ENCODE measurements at places on chromosomes 4 and X.

GRCh38 chr4:13543839-13544605 is at the start of gene NKX3-2:
NKX3-2 (minus strand) TSS chr4:13544508; CDS start chr4:13544414, 94 bp downstream.
- no peak for DNase-seq

DNA sequence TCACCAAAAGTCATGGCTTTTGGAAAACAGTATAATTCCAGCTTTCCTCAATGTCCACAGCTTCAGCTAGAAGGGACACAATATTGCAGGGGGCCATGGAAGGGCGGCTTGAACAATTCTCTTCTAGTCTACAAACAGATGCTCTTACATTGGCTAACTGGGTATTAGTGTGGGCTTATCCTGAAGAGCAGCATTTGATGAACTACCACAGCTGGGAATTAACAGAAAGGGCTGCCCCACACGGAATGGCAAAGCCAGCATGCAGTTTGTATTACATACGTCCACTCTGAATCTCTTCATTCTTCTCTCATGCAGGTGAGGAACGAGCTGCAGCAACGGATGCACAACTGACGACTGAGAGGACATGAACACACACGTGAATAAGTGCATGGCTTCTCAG is 13.0 kb upstream of the PDCL2 start:
- no peak for DNase-seq

- DNase-seq: no peak
Observed at GRCh38 chr4:41475402-41475801, 62.6 kb upstream of the LIMCH1 start.

DNA sequence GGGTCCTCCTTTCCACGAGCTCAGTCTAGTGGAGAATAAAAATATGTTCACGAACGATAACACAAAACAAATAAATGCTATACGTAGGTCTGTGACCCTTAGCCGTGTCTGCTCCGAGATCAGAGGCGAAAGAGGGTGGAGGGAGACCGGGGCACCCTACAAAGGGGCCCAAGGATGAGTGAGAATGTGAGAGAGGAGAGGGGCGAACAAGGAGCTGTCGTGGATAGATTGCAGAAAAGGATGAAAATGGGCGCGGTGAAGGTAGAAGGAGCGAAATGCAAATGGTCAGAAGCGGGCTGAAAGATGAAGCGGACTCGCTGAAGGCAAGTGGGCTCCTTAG is 6.2 kb upstream of the ZBTB33 start:
- no peak for DNase-seq

DNA sequence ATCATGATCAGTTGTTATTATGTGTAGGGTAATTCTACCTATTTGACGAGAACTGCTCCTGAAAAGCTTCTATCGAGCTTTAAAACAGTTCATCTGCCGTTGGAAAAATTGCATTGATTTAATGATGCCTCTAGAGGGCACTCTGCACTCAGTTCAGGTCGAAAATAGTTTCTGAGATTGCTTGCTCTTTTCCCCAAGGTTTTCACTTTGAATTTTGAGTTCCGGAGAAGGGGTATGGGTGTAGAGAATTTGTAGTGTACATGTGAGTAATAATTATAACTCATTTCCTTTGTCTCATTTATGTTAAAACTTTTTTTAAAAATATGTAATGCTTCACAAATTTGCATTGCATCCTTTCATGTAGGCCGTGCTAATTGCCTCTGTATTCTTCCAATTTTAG is 28.4 kb upstream of the TNIP3 start:
- peak; percentile 49 for DNase-seq
